ENCODE measurements at places on chromosomes 11 and 22. TPM values are rescaled to one million over a fixed set of nuclear protein-coding genes. Genes with fewer than 3 reads are reported as not detected.
A peak's percentile ranks its signal among the peaks of the same experiment; 100 is the strongest.

The CD3E gene
- 0.64 TPM for polyA plus RNA-seq

GRCh38 chr11:113339929-113340589 lies 25.7 kb downstream of the TTC12 start:
- peaks cover 20% of the 10 kb centered on the region for H3K36me3 ChIP-seq
- H3K4me1 ChIP-seq: no peaks in the 10 kb centered on the region
- DNase-seq: no peak
- H3K4me3 ChIP-seq: no peak overlapping the region
- H3K27ac ChIP-seq: no peak overlapping the region
- H3K27me3 ChIP-seq: no peaks in the 10 kb centered on the region

The PYGM gene
- 73.5 TPM for polyA plus RNA-seq

The CNTN5 gene
- polyA plus RNA-seq: 7.0 TPM

- H3K36me3 ChIP-seq: peaks cover 18% of the 10 kb centered on the region
- peak overlapping the region; percentile 49 for H3K4me3 ChIP-seq
- peak; percentile 14 for DNase-seq
Observed at GRCh38 chr11:68040957-68041591, 2.2 kb downstream of the TCIRG1 start.
